ENCODE measurements at places on chromosomes 3 and 15.

- H3K27me3 ChIP-seq: no peaks in the 10 kb centered on the region
- H3K4me3 ChIP-seq: no peak overlapping the region
These were observed 66.9 kb downstream of the RNF13 start for GRCh38 chr3:149879872-149880271.

DNA sequence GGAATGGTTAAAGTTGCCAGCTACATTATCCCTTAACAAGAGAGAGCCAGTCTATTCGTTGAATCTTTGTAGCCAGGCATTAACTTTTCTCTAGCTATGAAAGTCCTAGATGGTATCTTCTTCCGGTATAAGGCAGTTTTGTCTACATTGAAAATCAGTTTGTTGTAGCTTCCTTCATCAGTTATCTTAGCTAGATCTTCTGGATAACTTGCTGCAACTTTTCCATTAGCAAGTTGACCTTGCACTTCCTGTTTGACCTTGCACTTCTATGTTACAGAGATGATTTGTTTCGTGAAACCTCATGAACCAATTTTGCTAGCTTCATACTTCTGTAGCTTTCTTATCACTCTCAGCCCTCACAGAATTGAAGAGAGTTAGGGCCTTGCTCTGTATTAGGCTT is 24.1 kb downstream of the TOPAZ1 start:
- no peak overlapping the region for H3K4me3 ChIP-seq
- no peaks in the 10 kb centered on the region for H3K36me3 ChIP-seq
- no peaks in the 10 kb centered on the region for H3K27me3 ChIP-seq
- H3K4me1 ChIP-seq: no peaks in the 10 kb centered on the region

- no peaks in the 10 kb centered on the region for H3K36me3 ChIP-seq
- no peak overlapping the region for H3K27ac ChIP-seq
- no peaks in the 10 kb centered on the region for H3K27me3 ChIP-seq
These were observed 175.4 kb upstream of the LPP start for GRCh38 chr3:187978433-187979011.

DNA sequence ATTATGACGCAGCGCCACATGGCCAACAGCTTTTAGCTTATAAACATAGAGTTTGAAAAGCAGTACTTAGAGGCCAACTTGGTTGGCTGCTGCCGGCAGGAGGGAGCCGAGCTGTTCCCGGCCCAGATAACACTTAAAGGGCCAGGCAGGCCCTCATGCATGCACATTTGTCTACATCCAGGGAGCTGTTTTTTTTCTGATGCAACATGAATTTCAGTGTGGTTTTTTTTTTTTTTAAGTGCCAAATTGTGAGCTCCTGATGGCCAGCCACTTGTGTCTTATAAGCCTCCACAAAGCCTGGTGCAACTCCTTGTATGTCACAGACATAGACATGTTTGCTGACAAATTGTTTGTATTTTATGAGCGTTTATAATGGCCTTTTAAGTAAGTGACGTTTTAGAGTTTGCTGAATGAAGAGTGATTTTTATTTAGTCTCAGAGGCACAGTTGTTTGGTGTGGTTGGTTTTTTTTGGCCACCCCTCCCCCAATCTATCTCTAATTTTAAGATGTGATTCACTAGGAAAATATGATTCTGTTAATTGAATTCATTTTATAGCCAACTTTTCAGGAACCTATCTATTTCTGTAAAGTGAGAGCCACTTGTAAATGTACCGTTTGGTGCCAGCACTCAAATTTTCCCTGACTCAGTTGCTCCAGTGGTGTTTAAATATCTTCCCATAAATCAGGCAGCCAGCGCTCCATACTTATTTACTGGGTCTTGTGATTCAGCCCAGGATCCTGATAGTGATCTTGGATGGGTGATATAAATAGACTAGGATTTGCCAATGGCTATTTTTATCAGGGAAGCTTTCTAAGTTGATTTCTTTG is 134.3 kb downstream of the VGLL4 start:
- no peaks in the 10 kb centered on the region for H3K27me3 ChIP-seq
- H3K27ac ChIP-seq: no peak overlapping the region
- DNase-seq: peak; percentile 86
- H3K4me1 ChIP-seq: peaks cover 22% of the 10 kb centered on the region
- no peaks in the 10 kb centered on the region for H3K36me3 ChIP-seq

DNA sequence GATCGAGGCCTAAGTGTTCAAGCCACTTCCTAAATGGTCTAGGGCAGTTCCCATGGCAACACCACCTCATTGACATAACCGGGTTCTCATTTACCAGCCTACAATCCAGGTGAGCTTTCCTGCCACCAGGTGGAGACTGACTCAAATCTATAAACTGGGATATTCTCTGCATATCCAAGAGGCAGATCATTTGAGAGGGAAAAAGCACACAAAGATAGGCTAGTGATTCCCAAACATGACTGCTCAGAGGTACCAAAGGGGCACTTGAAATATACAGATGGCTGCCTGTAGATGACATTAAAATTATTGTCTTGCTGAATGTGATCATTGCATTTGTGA is 141.3 kb upstream of the PROK2 start:
- H3K27ac ChIP-seq: no peak overlapping the region
- no peak for DNase-seq
- no peak overlapping the region for H3K4me3 ChIP-seq
- no peaks in the 10 kb centered on the region for H3K36me3 ChIP-seq
- peaks cover 3% of the 10 kb centered on the region for H3K4me1 ChIP-seq

DNA sequence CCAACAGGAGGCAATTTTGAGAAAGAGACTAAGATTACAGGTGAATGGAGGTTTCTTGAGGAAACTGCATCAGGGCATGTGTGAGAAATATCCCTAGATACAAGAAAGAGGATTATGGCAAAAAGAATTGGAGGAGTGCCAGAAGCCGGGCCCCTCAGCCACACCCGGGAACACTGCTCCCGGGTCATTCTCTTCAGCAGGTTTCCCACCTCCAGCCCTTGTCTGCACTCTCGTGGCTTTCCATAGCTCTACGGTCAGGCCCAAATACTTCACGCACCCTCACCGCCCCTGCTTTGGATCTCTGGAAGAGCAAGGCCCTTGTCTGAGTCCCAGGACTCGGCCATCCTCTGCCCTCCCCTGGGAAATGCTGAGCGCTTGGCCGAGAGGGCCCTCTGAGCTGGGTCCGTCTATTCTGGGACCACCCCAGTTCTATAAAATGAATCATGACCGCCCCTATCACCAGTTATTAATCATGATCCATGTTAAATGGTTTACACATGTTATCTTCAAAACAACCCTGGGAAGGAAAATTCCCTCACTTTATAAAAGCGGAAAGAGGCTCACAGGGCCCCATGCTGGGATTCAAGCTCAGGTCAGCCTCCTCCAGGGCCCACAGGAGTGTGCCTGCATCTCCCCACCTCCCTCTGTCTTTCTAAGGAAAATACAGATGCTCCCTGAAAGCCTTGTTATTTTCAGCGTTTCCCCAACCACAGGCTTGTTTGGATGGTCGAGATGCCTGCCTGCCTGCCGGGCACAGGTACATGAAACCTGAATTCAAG is 38.8 kb upstream of the SPTBN5 start:
- no peak overlapping the region for H3K27ac ChIP-seq
- no peak for DNase-seq
- H3K4me1 ChIP-seq: peaks cover 4% of the 10 kb centered on the region
- H3K36me3 ChIP-seq: no peaks in the 10 kb centered on the region
- no peaks in the 10 kb centered on the region for H3K27me3 ChIP-seq

GRCh38 chr3:156161172-156161571 is 40.8 kb downstream of the KCNAB1 start:
- no peak overlapping the region for H3K27ac ChIP-seq
- DNase-seq: no peak
- no peak overlapping the region for H3K4me3 ChIP-seq

GRCh38 chr15:88232771-88233201 is 23.8 kb downstream of the NTRK3 start:
- DNase-seq: no peak
- no peaks in the 10 kb centered on the region for H3K36me3 ChIP-seq
- H3K4me1 ChIP-seq: no peaks in the 10 kb centered on the region
- H3K27ac ChIP-seq: no peak overlapping the region
- H3K4me3 ChIP-seq: no peak overlapping the region

- no peaks in the 10 kb centered on the region for H3K36me3 ChIP-seq
- DNase-seq: no peak
- H3K27ac ChIP-seq: no peak overlapping the region
These were observed 9.0 kb upstream of the ILDR1 start for GRCh38 chr3:122031123-122031468.

DNA sequence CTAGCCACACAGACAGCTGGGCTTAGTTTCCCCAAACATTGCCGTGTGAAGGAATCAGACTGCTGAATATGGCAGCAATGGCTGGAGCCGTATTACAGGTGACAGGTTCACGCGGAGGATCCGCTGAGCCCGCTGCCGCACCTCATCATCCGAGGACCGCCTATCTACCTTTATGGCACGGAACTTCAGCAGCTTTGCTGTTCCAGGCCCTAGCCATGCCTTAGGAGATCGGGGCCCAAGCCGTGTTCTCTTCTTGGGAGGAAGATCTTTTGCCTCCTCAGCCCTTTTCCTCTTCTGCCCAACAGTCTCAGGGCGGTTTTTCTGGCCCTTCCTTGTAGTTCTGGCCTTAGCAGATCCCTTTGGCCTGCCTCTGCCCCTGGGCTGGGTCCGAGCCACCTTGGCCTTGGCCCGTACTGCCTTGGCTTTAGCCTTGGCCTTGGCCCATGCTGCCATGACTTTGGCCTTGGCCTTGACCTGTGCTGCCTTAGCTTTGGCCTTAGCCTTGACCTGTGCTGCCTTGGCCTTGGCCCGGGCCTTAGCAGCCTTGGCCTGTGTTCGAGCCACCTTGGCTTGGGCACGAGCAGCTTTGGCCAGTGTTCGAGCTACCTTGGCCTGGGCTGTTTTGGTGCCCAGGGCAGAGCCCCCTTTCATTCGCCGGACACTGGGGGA is 3.2 kb downstream of the CCDC71 start:
- no peaks in the 10 kb centered on the region for H3K27me3 ChIP-seq
- DNase-seq: no peak
- H3K4me1 ChIP-seq: no peaks in the 10 kb centered on the region
- no peak overlapping the region for H3K4me3 ChIP-seq

- no peak overlapping the region for H3K27ac ChIP-seq
- H3K4me1 ChIP-seq: peaks cover 2% of the 10 kb centered on the region
- peak; percentile 77 for DNase-seq
- H3K36me3 ChIP-seq: no peaks in the 10 kb centered on the region
- no peak overlapping the region for H3K4me3 ChIP-seq
These were observed 1.4 kb downstream of the KBTBD13 start for GRCh38 chr15:65077981-65078352.

- no peaks in the 10 kb centered on the region for H3K27me3 ChIP-seq
- H3K27ac ChIP-seq: no peak overlapping the region
- H3K36me3 ChIP-seq: no peaks in the 10 kb centered on the region
- H3K4me3 ChIP-seq: no peak overlapping the region
- DNase-seq: no peak
- no peaks in the 10 kb centered on the region for H3K4me1 ChIP-seq
These were observed 60.2 kb downstream of the IL16 start for GRCh38 chr15:81256916-81257315.

DNA sequence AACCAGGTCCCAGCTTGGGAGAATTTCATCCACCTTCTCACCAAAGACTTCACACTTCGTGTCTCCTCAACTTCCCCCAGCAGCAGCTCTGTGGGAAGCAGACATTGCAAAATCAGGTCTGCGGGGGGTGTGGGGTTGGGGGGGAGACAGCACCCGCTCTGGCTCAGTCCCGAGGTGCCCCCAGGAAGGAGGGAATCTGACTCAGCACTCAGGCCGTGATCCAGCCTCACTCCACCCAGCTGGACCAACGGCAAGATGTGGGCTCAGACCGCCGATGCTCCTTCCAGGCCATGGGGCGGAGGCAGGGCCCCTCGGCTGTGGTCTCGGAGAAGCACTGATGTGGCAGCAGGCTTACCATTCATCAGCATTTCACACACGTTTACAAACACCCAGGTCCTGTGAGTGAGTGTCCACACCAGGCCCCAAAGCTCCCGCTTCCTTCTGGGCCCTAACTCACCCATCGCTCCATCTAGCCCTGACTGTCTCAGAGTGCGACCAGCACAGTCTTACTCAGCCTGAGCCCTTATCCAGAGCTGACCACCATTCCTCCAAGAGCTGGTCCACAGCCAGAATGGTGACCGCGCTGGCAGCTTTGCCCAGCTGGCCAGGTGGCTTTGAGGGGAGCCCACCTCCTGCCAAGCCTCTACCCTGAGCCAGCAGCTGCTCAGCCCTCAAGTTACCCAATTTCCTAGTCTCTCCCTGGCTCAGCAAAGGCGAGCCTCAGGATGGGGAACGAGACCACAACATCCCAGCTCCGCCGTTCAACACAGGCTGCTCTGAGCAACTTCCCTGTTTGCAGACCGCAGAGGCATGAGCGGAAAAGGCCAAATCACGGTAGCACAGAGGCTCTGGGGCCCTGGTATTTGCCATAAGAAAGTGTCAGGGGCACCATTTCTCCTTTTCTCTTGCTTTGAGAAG is 3.3 kb downstream of the STAB1 start:
- no peak overlapping the region for H3K4me3 ChIP-seq
- no peak overlapping the region for H3K27ac ChIP-seq
- DNase-seq: no peak
- no peaks in the 10 kb centered on the region for H3K36me3 ChIP-seq
- no peaks in the 10 kb centered on the region for H3K27me3 ChIP-seq
- H3K4me1 ChIP-seq: no peaks in the 10 kb centered on the region

DNA sequence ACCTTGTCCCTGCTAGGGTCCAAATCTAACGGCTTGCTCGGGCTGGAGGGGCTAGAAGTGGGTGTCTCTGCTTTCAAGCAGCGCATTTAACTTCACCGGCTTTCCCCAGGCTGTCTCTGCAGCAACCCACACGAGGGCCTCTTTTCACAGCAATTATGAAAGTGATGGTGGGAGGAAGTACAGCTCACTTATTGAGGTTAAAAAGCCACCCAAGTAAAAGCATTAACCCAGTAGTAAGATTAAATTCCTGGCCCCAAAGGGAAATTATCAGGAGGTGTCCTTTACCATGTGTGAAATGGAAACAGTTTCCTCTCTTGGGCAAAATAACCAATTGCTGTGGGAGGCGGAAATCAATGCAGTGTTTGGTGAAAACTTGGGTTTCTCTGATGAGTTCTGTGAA is 41.1 kb downstream of the NGRN start:
- H3K4me3 ChIP-seq: no peak overlapping the region
- H3K36me3 ChIP-seq: no peaks in the 10 kb centered on the region
- DNase-seq: no peak
- no peaks in the 10 kb centered on the region for H3K4me1 ChIP-seq
- no peak overlapping the region for H3K27ac ChIP-seq
- no peaks in the 10 kb centered on the region for H3K27me3 ChIP-seq
